COR-L47 (cell line): ENCODE measurements at places on chromosomes 3 and 15.

DNA sequence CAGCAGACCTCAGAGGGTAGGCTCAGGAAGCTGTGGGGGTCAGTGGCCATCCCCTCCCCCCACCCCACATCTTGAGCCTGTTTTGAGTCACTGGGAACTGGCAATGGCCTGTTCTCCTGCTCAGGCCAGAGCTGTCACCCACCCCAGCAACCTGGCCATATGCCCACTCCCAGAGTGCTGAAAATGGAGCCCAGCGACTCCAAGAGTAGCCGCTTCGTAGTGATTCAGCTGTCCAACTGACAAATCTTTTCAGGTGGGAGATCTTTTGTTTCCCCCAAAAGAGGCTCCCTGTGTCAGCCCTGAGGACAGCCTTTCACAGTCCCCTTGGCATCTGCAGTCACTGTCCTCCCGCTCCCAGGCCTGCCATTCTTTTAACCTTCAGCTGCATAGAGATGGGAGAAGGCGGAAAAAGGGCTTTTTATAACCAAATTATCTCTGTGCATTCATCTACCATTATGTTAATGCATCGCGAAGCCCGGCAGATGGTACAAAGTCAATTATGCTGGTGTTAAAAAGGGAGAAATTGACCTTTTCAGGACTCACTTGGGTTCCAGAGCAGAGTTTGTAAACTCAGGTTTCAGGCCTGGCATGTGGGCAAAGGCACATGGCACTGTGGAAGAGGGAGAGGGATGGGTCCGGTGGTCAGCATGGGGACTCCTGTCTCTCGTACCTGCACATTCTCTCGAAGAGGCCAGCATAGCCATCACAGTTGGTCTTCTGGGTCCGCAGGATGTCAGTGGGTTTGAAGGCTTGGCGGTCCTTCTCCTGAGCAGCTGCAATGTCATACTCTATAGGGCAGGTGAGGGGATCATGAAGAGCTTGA is 32.1 kb downstream of the KY start:
- DNase-seq, result no peak

DNA sequence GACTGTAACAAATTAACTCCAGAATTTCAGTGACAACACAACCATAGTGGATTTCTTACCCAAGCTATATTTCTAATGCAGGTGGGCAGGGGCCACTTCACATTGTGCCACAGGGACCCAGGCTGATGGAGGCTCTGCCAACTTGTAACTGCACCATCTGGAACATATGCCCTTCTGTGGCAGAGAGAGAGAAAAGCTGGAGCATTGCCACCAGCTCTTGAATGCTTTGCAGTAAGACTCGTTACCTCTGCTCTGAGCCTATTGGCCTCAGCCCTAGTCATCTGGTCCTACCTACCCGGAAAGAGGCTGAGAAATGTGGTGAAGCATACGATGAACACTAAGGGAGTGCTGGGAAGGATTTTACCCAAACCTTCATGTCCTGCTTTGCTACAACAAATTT is 587.1 kb downstream of the ZNF385D start:
- DNase-seq, result no peak

- no peak for DNase-seq
Observed at GRCh38 chr15:70269991-70270751, 172.5 kb upstream of the TLE3 start.

GRCh38 chr15:64694816-64695215 is 80.6 kb downstream of the RBPMS2 start:
- DNase-seq, result no peak

DNA sequence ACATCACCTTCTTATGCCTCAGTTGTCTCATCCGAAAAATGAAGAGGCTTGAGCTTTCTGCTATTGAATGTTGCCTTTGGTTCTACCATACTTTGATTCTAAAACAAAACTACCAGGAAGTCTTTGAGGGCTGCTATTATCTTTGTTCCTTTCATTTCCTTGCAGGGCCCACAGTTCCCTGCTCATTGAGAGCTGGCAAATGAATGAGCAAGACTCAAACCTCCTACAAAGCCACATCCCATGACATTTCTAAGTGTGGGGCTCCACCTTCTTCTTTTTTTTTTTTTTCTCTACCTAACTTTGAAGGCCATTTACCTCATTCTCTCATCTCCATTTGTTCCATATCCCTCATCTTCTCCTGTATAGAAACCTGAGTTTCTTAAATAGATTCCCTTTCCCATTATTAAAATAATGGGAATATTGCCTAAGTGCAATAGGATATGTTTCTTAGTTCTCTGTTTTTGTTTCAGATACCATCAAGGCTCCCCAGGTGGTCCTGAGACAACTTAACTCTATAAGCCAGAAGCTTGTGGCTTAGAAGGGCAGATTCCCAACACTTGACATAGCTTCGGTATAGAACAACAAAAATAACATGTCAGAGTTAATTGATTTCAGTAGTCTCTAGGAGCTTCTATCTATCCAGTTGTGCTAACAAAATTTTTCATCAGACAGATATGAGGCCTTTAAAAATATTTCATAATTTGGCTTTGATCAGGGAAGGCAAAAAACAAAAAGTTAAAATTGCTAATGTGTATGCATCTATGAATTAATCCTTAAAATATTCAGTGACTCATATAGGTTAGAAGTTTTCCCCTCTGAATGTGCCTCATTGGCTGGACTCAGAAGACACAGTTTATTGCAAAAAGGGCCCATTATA is 951.6 kb downstream of the TUSC7 start:
- no peak for DNase-seq

DNA sequence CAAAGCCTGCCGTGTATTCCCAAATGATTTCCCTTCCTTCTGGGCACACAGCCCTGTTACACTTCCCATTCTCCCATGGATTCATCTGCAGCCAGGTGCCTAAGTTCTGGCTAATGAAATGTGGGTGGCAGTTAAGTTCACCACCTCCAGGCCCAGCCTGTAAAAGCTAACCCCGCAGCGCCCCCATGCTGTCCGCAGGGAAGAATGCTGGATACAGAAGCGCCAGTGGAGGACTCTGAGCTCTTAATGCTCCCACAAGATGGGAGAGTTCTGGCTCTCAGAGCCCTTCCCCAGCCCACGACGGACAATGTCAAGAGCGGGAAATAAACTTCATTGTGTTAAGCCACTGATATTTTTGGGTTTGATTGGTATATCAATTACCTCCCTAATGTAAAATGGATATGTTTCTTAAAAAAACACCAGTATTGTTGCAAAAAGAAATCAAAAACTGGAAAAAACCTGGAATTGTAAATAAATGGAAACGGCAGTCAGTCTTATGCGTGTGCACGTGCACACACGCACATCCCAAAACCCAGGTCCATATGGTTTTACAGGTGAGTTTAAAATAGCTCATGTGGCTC is 37.7 kb upstream of the FGD5 start:
- peak; percentile 34 for DNase-seq

- no peak for DNase-seq
Observed at GRCh38 chr3:142944342-142944741, 19.1 kb downstream of the PAQR9 start.

GRCh38 chr3:184371570-184372018 is 6.4 kb downstream of the THPO start:
- peak; percentile 97 for DNase-seq

- no peak for DNase-seq
Observed at GRCh38 chr3:29334706-29335105, 53.8 kb downstream of the RBMS3 start.

DNA sequence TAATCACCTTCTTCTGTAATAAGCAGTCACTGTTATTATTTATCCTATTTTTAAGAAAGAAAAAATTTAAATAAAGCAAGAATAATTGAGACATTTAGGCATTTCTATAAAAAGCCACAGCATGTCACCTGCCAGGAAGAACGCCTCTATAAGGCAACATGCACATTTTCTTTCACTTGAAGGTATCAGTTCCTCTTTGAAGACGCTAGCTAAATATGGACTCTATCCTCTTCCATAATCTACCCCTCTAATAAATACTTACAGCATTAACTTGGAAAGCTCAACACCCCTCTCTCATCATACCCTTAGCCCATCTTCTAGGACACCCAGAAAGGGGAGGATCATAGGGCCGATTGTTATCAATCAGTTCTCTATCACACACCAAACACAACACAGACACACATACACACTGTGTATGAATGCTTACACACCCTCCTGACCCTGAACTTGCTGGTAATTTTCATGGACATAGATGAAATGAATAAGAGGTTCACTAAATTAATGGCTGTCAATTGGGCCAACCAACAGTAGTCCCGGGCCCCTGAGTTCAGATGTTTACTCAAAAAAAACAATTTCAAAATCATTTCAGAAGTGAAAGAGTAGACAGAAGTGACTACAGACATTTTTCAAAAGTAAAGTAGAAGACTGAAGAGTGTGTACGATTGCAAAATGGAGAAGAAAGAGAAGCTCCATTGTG is 102.5 kb downstream of the ZMAT3 start:
- no peak for DNase-seq

DNA sequence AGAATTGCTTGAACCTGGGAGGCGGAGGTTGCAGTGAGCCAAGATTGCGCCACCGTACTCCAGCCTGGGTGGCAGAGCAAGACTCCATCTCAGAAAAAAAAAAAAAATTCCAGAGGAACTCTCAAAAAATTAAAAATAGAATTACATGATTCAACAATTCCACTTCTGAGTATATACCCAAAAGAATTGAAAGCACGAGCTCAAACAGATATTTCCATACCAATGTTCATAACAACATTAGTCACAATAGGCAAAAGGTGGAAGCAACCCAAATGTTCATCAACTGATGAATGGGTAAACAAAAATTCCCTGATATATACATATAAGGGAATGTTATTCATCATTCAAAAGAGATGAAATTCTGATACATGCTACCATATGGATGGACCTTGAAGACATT is 16.9 kb upstream of the MORF4L1 start:
- no peak for DNase-seq

GRCh38 chr15:85463276-85463892 is 83.0 kb downstream of the AKAP13 start:
- no peak for DNase-seq

DNA sequence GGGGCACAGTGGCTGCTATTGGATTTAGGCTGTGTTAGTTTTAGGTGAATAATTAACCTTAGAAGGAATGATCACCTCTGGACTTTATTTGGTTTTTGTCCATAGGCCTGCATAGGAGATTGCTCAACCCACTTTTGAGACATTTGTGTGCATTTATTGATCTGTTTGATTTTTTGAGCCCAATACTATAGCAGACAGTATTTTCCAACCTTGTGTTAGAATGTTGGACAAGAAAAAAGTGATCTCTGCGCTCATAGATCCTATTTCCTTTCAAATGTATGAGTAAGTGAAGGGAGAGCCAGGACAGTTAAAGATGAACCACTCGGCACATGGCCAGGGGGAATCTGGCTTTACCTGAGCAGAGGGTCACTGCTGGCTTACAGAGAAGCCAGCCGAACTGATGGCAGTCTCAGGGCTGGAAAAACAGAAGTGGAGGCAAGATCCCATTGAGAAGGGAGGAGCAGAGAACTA is 8.8 kb upstream of the TOPBP1 start:
- DNase-seq, result no peak

DNA sequence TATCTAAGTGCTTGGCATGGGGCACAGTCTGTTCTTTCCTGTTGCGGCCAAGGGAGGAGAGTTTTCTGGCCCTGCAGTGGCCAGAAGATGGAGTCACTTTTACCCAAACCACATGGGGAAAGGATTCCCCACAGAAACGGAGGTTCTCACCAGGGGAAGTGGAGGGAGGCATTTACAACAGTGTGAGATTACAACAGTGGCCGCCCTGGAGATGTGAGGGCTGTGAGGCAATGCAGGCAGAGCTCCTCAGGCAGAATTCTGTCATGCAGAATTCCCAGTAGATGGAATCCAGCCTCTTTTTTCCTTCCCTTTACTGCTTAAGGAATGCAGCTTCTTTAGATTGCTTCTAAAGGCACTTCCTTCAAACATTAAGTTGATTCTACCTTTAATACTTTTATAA is 83.1 kb downstream of the CACNA1D start:
- no peak for DNase-seq

GRCh38 chr3:23051240-23052140 is 151.6 kb upstream of the UBE2E2 start:
- DNase-seq, result no peak

DNA sequence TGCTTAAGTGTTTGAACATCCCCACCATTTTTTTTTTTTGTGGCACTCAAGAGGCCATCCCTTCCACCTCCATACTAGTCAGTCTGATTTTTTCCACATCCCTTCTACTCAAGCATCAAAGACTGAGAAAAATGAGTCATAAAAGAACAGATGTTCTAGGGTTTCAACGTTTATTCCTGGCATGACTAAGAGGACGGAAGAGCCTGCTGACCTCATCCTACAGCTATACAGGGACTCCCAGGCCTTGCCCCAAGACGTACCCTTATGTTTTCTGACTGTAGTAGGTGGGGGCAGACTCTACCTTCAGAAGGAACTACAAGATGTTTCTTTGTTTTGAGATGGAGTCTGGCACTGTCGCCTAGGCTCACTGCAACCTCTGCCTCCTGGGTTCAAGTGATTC is 3.3 kb upstream of the ITPKA start:
- DNase-seq, result no peak

GRCh38 chr15:80831192-80831591 is 52.0 kb downstream of the CEMIP start:
- DNase-seq, result no peak

DNA sequence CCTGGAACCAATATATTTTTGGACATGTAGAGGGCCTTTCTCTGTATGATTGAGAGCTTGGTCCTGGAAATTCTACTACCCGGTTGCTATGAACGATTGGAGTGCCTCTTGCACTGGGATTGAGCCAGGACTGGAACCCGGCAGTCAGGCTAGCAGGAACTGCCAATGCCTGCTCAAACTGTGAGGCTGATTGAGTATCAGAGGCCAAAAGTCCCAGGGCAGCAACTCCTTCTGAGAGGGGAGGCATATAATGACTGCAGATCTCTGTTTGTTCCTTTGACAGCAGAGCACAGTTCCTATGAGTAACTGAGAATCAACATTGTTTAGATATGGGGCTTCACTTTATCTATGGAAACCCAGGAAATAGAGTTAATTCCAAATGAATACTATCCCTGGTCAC is 12.9 kb downstream of the IQCH start:
- no peak for DNase-seq

- DNase-seq, result no peak
Observed at GRCh38 chr3:8942115-8942514, 21.2 kb downstream of the RAD18 start.

GRCh38 chr15:84944311-84944710 is 37.3 kb upstream of the PDE8A start:
- no peak for DNase-seq

- no peak for DNase-seq
Observed at GRCh38 chr15:32849769-32850668, 132.2 kb downstream of the GREM1 start.

DNA sequence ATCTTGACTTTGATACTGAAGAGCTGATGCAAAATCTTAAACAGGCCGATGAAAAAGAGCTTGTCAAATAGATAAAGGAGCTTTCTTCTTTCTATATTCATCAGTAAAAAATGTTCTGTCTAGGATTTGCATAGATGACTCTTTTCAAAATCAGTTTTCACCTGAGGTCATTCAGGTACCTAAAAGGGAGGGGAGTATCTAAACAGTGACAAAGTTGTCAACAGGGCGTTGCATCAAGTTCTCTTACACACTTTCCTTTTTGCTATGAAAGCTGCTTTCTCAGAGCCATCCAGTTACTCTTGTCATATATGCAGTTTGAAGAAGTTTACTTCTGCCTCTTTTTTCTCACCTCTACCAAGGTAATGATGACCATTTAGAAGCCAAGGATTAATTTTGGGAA is 60.0 kb downstream of the AKAP13 start:
- DNase-seq, result no peak

GRCh38 chr3:122299872-122300460 is 25.1 kb upstream of the CSTA start:
- no peak for DNase-seq

GRCh38 chr15:70875001-70875782 is 17.0 kb downstream of the THAP10 start:
- DNase-seq, result peak; percentile 11
